PC-9 (cell line): ENCODE measurements at places on chromosomes 11 and 22. TPM values are rescaled to one million over a fixed set of nuclear protein-coding genes. Genes with fewer than 3 reads are reported as not detected.

The E2F8 gene
- total RNA-seq: 22.0 and 26.7 TPM in 2 replicates

The CCDC116 gene
- 0.33 and 0.63 TPM in 2 replicates for total RNA-seq

The NEFH gene
- 5.1 and 6.9 TPM in 2 replicates for total RNA-seq

DNA sequence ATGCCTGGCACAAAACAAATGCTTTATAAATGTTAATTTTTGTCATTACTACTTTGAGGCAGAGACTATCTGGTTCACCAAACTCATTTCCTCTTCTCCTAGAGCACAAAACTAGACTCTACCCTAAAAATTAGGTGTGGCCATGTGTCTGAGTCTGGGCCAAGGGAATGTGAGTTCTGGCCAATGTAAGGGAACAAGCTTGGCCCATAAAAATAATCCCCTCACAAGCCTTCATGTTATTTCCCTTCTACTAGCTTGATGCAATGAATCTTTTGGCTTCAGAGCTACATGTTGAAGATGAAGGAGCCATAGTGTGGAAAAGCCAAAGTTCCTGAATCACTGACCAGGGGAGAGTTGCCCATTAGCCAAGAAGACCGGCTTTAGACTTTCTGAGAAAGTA is 406.5 kb upstream of the CCDC90B start:
- no peak for DNase-seq
- H3K4me3 ChIP-seq: no peak overlapping the region
- H3K27ac ChIP-seq: no peak overlapping the region

- H3K27ac ChIP-seq: peak overlapping the region; percentile 81
- peak overlapping the region; percentile 72 for H3K4me3 ChIP-seq
- no peaks in the 10 kb centered on the region for H3K27me3 ChIP-seq
- peak; percentile 75 for DNase-seq
- peaks cover 29% of the 10 kb centered on the region for H3K36me3 ChIP-seq
- peaks cover 20% of the 10 kb centered on the region for H3K4me1 ChIP-seq
These were observed 576 bp downstream of the TMEM258 start for GRCh38 chr11:61791737-61792309.

- DNase-seq: no peak
- H3K27me3 ChIP-seq: no peaks in the 10 kb centered on the region
- no peaks in the 10 kb centered on the region for H3K4me1 ChIP-seq
- no peaks in the 10 kb centered on the region for H3K36me3 ChIP-seq
These were observed 924.4 kb upstream of the TENM4 start for GRCh38 chr11:80365076-80365725.

GRCh38 chr11:134509381-134510232 is 97.6 kb upstream of the B3GAT1 start:
- no peaks in the 10 kb centered on the region for H3K36me3 ChIP-seq
- no peak overlapping the region for H3K27ac ChIP-seq
- no peaks in the 10 kb centered on the region for H3K4me1 ChIP-seq
- peaks cover 100% of the 10 kb centered on the region for H3K27me3 ChIP-seq
- no peak overlapping the region for H3K4me3 ChIP-seq
- no peak for DNase-seq

GRCh38 chr22:39207141-39208012 is 37.4 kb downstream of the PDGFB start:
- H3K36me3 ChIP-seq: no peaks in the 10 kb centered on the region
- H3K27me3 ChIP-seq: no peaks in the 10 kb centered on the region
- no peak overlapping the region for H3K27ac ChIP-seq
